ENCODE measurements at places on chromosomes 1 and 21.

- DNase-seq: no peak
Measured at GRCh38 chr1:58841455-58841854, 57.6 kb upstream of the JUN start.

DNA sequence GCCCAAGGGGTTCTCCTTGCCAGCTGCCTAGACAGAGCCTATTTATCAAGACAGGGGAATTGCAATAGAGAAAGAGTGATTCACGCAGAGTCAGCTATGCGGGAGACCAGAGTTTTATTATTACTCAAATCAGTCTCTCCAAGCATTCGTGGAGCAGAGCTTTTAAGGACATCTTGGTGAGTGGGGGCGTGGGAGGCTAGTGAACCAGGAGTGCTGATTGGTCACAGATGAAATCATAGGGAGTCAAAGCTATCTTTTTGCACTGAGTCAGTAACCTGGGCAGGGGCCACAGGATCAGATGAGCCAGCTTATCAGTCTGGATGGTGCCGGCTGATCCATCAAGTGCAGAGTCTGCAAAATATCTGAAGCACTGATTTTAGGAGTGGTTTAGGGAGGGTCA is 64.8 kb upstream of the MRPS6 start:
- DNase-seq: no peak

GRCh38 chr1:200072636-200073285 is 45.3 kb downstream of the NR5A2 start:
- DNase-seq: no peak

GRCh38 chr1:203572134-203572625 is 54.5 kb upstream of the ATP2B4 start:
- DNase-seq: no peak

GRCh38 chr1:154863315-154864174 is 6.5 kb downstream of the KCNN3 start:
- DNase-seq: no peak

DNA sequence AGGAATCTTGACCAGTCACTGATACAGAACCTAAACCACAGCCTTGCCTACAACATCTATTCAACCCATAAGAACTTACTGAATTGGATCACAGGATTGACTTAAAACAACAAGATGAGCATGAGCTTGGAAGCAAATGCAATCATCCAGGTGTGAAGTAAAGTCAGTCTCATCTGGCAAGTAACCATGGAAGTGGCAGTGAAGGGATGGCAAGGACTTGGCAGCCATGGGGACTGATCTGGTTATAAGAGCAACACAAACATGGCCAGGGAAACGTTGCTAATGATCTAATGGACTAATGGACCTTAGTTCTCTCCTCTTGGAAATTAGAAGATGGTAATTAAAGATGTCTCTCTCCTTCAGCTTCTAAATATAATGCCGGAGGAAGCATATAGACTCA is 133.1 kb downstream of the VAV3 start:
- no peak for DNase-seq

GRCh38 chr1:27572019-27572678 is 31.8 kb downstream of the AHDC1 start:
- DNase-seq: no peak

Data from stimulated activated CD4-positive, alpha-beta T cell treated with anti-CD3 and anti-CD28 coated beads, TNF-alpha, amount 100 ng/mL, for 1 hour (primary cell).